ENCODE measurements at places on chromosomes 1 and 21. TPM values are rescaled to one million over a fixed set of nuclear protein-coding genes. Genes with fewer than 3 reads are reported as not detected.

GRCh38 chr1:119784191-119784781 is 15.6 kb upstream of the HMGCS2 start:
- DNase-seq = peak; percentile 51

DNA sequence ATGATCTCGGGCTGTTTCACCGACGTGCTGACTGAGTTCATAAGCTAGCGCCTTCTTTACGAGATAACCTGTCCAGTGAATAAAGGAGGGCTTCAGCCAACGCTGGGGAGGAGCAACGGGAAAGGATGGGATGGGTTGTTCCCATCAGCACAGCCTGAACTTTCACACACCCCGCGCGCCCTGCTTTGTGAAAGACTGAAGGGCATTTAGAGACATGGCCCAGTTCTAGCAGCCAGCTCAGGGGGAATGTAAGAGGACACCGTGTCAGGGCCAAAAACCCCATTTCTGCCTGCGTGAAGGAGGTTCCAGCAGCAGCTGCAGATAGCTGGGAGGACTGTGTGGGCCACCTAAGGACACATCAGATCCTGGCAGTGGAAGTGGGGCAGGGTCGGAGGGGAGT is 255.1 kb upstream of the RAB4A start:
- DNase-seq = no peak

DNA sequence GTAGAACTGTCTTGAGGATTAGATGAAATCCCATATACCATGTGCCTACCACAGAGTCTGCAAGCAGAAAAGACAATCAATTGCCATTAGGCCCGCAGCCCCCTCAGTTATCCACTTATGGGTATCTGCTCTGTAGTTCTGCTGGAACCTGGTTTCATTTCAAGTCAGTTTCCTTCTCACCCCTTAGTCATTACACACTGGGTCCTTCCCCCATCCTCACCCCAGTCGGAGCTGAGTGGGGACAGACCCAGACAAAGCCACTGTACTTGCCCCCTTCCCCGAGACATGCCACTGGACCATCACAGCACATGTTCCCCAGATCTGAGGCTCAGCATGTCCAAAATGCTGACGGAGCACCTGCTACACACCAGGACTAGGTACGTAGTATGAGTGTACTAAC is 21.2 kb downstream of the PGLYRP3 start:
- no peak for DNase-seq

DNA sequence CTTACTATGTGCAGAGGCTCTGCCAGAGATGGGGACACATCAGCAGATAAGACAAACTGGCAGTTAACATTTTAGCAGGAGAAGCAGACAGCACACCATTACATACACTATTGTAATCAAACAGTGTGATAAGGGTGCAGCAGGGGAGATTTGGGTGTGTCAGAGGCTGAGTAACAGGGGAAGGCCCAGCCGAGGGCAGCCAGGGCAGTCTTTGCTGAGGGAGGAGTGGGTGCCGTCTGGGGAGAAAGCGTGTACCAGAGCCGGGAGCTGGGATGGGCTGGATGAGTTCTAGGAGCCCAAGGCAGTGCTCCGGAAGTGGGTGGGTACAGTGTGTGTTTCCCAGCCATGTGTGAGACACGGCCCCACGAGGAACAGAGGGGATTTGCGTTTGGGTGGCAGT is 31.2 kb downstream of the KCNA10 start:
- no peak for DNase-seq

GRCh38 chr1:88847643-88848042 is 43.7 kb downstream of the GTF2B start:
- no peak for DNase-seq

DNA sequence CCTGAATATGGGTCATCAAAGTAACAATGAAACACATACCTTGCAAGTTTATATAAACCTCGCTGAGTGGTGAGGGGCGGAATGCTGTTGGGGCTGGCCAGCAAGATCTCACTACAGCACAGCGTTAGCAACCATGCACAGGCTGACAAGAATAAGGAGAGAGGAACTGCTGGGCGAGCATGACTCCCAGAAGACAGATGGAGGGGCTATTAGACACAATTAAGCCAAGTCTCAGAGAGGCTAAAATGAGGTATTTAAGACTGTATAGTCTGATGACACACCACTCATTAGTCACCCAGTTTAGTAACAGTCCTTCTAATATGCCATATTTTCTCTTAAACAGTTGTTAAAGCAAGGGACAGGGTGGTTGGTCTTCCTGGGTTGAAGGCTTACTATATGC is 340.2 kb upstream of the NR5A2 start:
- DNase-seq = no peak

- no peak for DNase-seq
These were observed 779.6 kb upstream of the ADGRL2 start for GRCh38 chr1:81021134-81021533.

GRCh38 chr1:154466921-154467417 is 35.0 kb upstream of the TDRD10 start:
- no peak for DNase-seq

- DNase-seq = no peak
These were observed 188.6 kb downstream of the C1orf94 start for GRCh38 chr1:34365295-34365694.

- DNase-seq = no peak
These were observed 253.5 kb upstream of the CACYBP start for GRCh38 chr1:174746024-174746808.

DNA sequence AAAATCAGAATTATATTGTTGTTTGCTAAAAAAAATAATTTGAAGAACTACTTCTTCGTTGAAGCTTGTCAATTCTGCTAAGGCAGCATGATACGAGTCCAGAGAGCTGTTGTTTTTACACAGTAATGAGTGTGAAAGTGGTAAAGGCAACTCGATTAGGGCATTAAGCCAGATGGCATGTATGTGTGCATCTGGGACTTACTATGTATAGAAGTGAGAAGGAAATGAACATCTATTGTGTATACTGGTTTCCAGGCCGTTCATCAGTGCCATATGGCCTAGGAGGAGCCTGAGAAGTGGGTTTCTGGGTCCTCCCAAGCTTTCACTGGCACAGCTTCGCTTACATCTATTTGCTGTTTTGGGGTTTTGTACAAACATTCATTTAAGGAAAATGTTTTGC is 5.7 kb downstream of the CTPS1 start:
- no peak for DNase-seq

DNA sequence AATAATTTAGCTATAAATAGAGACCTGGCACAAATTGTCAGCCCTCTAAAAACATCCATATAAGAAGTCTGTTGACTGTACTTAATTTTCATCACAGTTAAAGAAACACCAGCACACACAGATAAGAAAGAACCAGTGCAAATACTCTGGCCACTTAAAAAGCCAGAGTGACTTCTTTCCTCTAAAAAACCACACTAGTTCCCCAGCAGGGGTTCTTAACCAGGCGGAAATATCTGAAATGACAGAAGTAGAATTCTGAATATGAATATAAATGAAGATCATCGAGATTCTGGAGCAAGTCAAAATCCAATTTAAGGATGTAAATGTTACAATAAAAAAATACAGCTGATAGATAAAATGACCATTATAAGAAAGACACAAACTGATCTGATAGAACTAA is 870.6 kb upstream of the ADGRL4 start:
- DNase-seq = no peak

DNA sequence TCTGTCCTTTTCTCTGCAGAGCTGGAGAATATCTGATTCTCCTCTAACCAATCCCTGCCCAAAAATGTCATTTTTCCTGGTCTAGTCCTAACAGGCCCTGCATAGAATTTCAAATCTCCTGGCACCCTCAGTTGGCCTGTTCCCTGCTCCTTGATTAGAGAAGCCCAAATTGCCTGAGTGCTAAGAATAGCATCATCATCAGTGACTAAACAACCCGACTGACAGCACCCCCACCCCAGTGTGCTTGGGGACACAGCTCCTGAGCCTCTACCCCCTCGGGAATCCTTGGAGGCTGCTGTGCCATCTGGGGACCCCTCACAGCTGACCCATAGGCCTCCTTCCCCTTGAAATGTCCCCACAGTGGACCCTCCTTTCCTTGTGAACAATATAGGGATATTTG is 94.4 kb downstream of the DDX20 start:
- DNase-seq = no peak

- DNase-seq = no peak
These were observed 28.9 kb downstream of the ODR4 start for GRCh38 chr1:186404454-186405051.

DNA sequence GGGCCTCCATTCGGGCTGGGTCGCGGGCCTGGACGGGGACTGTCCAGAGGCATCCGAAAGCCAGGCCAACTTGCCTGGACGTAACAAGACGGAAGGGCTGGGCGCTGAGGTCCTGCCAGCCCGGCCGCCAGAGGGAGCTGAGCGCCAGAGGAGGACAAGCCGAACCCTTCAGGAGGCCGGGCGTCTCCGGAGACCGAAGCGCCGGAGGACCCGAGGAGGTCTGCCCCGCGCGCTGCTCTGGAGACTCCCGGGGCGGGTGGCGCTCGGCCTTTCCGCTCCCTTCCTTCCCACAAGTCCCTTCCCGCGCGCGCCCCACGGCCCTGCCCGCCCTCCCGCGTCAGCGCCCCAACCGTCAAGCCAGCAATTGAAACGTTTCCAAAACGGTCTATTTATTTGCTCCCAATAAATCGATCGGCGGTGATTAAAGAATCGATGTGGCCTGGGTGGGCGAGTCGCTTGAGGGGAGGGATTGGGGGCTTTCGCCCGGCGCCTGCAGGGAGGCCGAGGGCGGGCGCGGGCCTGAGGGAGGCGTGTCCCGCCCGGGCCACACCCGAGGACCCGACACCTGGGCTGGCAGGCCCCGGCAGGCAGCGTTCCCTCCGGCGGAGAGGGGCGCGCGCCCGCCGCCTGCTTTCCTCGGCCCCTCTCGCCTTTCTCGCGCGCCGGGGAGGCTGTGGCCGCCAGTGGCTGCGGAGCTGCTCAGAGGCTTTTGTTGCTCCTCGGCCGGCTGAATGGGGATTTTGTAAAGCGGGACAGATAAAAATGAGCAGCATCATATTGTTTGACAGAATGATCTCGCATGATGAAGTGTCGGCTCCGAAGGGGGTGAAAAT is 5.2 kb upstream of the FOXD3 start:
- peak; percentile 85 for DNase-seq

DNA sequence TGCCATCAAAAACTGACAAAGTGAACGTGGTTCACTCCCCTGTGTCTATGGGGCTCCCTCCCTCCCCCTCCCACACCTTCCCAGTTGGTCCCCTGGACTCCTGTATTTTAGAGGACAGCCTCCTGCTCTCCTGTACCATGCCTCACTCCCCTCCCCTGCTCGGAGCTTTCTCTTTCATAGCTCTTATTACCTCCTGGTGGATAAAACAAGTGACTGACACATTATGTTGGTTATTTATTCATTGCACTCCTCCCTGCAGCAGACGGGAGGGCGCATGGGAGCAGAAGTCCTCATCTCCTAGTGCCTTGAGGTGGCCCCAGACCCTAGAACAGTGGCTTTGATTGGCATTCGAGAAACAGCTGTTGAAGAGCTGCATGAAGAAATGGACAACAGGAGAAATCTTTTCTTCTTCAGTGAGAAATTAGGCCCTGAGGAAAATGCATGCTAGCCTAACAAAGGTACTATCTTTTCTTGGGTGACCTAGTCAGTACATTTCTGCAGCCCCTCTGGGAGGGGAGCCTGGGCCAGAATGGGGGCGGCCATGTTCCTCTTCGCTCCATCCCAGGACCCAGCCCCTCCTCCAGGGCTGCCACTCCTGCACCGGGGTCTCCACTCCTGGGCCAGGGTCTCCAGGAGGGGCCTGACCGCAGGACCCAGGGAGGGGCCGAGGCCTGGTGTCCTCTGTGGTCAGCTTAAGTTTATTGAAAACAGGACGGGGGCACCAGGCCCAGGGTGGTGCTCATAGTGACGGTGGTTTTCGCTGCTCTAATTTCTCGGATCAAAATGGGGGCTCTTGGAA is 1.2 kb upstream of the TFF1 start:
- DNase-seq = no peak

DNA sequence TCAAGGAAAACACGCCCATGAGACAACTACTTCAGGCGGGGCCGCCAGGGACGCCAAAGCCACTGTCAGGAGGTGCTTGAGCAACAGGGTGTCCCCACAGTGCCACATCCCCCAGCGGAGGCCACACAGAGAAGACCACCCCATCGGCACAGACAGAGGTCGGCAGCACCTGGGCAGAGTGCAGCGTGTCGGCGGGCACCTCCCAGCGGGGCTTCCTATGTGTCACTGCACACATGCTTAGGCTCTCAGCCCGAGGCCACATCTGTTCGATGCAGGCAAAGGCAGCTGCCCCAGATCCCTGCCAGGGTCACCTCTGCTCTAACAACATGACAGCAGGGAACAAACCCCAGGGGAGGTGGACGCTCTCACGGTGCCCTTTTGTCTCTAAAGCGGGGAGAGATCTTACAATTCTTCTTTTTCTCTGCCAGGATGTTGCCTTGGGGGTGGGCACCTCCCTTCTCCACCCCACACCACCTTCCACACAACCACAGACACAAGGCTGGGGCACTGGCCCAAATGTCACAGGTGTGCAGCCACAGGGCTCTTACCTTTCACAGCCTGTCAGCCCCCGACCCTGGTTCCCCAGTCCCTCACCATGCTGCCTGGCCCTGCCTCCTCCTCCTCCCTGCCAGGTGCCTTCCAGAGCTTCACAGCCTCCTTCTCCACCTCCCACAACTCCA is 4.2 kb downstream of the KRTAP10-8 start:
- no peak for DNase-seq

DNA sequence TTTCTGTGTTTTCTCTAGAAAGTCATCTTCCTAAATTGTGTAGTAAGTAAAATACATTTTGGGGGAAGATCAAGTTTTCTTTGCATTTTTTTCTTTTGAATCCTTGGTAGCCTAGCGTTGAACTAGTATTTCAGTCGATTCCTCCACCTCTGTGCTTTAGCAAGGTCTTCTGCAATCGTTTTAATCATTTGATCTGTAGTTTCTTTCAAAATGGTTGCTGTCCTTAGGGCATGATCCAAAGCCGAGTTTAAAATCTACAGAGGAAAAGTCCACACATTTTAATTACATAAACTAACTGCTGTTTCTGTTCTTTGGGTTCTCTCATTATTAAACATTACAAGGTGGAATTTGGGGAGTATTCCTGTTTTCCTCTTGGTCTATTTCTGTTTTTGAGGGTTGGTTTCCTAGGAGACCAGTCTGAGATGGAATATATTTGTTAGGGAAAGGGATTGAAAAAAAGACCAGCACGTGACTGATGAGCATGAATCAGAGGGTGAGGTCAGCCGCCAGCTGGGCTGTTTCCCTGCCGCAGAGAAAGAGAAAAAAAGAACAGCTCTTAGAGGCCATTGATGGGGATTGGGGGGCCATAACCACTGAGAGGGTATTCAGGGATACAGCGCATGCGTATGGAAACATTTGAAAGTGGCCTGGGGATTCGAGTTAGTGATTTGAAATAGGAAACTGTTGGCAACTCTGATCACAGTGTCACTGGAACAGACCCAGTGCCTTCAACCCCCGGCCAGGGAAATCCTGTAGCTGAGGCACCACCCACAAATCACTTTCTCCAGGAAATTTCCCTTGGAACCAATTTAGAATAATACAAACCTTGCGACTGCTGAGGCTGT is 40.6 kb downstream of the AKNAD1 start:
- DNase-seq = peak; percentile 60

- no peak for DNase-seq
These were observed 21.5 kb downstream of the CDC73 start for GRCh38 chr1:193143285-193143684.

- DNase-seq = no peak
These were observed 13.5 kb downstream of the DNAJC16 start for GRCh38 chr1:15540186-15540585.

CDC7 gene
- total RNA-seq = 3.8 TPM

FCRL5 gene
- 4.5 TPM for total RNA-seq

TEX35 gene
- not detected for total RNA-seq

SAMSN1 gene
- total RNA-seq = 4.2 TPM

POLR3GL gene
- total RNA-seq = 13.6 TPM

MMEL1 gene
- 11.5 TPM for total RNA-seq

SPRR1B gene
- total RNA-seq = not detected

RAB3B gene
- 3.2 TPM for total RNA-seq

RNU1-2 gene
- total RNA-seq = 5,589 TPM

TMPRSS3 gene
- total RNA-seq = 0.61 TPM

NOTCH2 gene
- total RNA-seq = 50.7 TPM

NTMT2 gene
- total RNA-seq = not detected

CD164L2 gene
- total RNA-seq = 2.0 TPM
